CD8-positive, alpha-beta memory T cell (primary cell): ENCODE measurements at places on chromosomes 11 and 22.

- DNase-seq = no peak
These were observed 134.2 kb downstream of the CCDC81 start for GRCh38 chr11:86508604-86509587.

GRCh38 chr11:97092823-97093222 lies 703.0 kb downstream of the JRKL start:
- no peak for DNase-seq

DNA sequence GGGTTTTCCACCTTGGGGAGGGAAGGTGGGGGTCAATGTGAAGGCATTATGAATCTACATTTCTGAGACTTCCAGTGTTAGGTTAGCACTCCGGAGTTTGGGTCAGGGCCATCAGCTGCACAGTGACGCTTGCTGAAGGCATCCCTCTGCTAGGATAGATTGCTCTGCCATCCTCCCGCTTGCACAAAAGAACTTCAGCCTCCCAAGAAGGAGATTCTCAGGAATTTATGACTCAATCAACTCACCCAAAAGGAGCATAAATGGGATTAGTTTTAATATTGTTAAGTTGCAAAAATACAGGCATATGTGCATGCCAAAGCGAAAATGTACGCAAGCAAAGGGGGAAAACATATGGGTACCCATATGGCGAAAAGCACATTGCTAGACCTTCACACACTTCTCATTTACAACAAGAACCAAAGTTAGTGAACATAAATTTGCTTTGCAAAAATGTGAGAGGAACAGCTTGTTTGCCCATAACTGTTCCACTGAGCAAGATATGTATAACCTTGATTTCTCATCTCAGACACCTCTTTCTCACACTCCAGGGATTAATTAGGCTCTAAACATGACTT lies 1013.0 kb downstream of the OPCML start:
- no peak for DNase-seq

- DNase-seq = no peak
These were observed 1272.8 kb downstream of the LRRC4C start for GRCh38 chr11:40186437-40187263.

DNA sequence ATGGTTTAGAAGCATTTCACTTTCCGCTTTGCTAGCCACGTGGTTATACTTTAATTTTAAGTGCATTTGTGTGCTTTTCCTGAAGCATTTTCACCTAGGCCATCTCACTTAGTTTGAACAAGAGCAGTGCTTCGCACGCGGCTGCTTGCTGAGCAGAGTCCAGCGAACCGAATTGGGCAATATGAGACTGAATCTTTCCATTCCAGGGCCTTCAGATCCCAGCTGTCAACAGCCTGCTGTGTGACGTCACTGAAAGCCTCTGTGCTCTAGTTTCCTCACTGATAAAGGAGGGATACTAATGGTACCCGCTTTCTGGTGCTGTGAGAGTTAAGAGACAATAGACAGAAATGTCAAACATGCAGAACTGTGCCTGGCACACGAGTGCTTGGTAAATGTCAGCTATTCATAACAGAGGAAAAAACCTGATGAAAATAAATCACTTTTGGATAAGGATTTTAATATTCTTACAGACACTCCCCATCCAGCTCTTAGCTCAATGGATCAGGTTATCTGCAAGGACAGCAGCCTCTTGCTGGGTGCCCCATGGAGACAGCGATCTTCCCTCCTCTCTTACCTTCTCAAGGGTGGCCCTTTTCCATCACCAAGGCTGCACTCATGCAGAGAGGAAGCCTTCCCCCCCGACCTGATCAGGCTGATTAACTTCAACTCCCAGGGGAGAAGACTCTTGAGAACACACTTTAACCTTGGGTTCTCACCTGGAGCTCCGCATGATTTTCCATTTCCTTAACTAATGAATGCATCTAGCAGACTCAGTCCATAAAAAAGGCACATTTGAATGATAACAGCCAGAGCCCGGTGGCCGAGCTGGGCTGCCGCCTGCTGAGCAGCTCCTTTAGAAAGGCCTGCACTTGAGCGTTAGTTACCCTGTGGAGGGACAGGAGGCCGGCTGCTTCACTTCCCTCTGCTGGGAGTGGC lies 3.5 kb upstream of the GLB1L3 start:
- no peak for DNase-seq

DNA sequence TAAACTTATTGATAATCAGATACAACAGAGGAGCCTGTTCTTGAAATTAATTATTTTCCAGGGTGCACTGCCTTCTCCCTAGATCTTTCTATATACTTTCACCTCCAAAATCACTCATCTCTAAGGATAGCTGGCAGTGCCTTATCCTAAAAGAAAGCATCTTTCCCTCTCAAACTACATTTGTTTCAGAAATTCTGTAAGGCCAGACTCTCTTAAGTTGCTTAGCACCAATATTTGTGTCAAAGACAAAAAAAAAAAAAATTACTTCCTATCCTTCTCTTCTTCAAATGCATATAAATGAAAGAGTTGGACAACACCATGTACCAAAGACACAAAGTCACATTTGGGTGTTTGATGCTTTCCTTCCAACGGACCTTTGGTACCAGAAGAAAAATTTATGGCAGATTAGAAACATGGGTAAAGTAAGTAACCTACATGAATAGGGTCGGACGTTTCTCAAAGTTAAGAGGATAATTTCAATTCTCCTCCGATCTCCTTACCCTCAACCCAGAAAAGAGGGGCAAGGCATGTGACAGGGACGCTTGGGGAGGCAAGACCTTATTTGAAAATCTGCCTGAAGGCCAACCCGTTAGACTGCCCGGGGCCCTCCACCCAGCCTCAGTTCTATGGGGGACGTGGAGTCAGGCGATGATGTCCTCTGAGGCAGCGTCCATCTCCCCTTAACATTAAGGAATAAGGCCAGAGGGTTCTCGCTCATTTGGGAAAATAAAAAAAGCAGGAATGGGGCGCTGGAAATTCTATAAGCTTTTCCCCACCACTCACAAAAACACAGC lies 66.3 kb downstream of the ETS1 start:
- DNase-seq = peak; percentile 61
